CD4-positive, CD25-positive, alpha-beta regulatory T cell (primary cell): ENCODE measurements at places on chromosomes 1 and 21. TPM values are rescaled to one million over a fixed set of nuclear protein-coding genes. Genes with fewer than 3 reads are reported as not detected.

DNA sequence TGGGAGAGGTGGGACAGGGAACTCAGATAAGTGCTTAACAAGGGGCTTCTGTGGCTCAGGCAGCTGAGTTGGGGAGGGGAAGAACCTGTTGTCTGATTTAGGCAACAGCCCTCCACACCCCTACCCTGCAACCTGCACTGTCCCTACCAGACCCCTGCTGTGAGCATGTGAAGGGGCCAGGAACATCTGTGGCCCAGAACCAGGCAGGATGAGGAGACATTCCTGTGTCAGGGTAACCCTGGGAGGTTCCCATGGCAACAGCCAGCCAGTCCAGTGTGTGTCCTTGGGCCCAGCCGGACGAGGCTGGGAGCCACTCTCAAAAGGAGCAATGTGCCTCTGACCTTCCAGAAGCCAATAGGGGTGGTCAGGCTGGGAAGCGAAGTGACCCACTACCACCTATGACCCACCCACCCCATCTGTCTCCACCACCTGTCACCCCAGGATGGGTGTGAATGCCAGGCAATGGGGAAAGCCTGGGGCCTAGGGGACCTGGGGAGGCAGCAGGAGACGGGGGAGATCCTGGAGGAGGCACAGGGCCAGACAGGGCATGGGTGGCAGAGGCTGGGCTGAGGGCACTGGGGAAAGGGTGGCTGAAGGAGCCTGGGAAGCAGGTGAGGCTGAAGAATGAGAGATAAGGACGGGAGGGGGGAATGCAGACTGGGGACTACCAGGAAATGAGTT, 5.0 kb upstream of the PMVK start:
- no peak for DNase-seq

- no peak for DNase-seq
Observed at GRCh38 chr1:225851805-225852204, 30.4 kb downstream of the TMEM63A start.

DNA sequence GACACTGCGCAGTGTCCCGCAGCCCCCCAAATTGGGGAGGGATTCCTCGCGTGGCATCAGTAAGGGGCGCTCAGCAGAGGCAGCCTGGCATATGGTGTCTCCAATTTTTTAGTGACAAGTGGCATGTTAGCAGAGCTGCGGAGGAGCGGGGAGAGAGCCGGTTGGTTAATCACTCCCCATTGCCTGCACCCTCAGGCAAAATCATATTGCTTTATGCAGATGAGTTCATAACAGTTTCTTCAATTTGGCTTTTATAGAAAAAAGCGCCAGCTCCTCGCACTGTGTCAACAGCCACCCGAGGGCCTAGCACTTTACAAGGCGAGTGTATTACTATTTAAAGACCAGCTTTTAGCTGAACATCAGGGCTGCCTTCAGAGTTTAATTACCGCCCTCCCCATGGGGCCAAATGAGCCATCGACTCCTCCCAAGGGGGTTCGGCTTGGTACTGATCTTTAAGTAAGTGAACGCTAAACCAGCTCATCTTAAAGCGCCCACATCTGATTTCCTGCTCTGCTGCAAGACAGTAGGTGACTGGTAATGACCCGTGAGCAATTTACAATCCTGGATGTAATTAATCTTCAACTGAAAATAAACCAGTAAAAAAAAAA, 298.9 kb downstream of the DSCAM start:
- DNase-seq = no peak

GRCh38 chr1:200738327-200738948, at the start of gene CAMSAP2:
Gene CAMSAP2, plus strand, starts transcription at chr1:200738893. Its CDS starts 935 bp downstream, at chr1:200739828.
- DNase-seq = no peak

- no peak for DNase-seq
Observed at GRCh38 chr1:26049531-26050247, 3.8 kb upstream of the SLC30A2 start.

DNA sequence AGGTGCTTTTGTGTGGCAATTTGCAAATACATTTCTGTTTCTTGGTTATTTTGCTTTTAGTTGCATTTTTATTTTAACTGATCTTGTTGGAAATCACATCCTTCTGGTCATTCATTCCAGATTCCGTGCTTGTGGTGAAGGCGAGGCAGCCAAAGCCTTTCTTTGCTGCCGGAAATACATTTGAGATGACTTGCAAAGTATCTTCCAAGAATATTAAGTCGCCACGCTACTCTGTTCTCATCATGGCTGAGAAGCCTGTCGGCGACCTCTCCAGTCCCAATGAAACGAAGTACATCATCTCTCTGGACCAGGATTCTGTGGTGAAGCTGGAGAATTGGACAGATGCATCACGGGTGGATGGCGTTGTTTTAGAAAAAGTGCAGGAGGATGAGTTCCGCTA, 34.8 kb upstream of the CD101 start:
- DNase-seq = no peak

DNA sequence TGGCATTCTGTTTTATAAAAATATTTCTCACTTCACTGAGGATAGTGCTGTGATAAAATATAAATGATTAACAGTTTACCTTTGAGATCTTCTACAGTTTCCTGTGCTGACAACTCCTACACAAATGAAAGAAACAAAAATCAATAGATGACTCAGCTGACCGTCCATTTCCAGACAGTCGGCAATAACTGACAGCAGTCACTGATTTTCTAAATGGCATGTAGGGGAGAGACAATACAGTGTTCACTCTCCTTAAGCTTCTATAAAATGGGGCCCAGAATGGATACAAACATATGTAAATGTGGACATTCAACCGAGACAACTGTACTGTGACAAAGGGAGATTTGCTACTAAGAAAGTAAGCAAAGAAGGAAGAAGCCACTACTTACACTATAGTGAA, 34.3 kb downstream of the PCNX2 start:
- no peak for DNase-seq

DNA sequence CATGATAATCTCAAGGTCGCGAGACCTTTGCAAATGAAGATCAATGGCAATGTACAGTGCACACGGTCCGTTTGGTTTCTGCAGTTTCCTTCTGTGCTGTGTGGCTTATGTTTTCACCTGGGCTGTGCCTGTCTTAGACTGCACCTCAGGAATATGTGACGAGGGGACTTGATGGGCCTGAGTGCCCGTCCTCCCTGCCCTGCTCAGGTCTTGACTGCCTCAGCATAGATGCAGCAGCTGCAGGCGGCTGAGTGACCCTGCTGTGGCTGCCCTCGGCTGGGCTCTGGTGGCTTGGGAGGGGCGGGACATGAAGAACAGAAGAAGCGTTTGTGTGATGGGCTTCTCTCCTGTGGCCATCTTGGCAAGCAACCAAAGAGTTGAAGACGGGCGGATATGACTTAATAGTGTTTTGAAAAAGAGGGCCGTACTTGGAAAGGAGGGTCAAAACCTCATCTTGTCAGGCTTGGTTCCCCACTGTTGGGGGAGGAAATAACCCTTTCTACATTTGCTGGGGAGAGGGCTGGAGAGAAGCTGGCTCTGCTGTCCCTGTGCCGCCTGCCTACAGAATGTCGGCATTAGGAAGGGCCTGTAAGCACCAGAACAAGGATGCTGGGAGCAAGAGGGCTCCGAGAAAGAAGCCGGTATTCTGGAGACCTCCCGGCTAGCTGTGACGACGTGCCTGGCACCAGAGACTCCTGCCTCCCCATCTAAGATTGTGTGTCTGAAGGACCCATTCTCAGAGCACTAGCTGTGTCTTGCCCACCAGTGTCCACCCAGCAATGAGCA, 7.1 kb downstream of the MYBPHL start:
- DNase-seq = no peak

DNA sequence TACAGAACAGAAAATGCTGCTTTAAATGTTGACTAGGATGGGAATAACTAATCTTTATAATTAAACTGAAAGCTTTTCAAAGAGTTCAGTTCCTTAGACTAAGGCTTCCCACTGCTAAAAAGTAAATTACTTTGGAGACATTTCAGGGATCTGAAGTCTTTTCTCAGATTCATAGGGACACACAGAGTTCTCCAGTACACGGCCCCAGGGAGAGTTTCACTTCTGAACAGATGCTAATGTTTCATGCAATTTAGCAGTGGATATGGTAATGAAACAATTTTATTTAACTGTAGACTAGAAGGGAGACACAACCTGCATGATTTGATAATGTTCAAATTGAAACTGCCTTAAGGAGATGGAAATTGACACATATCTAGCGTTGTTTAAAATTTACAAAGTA, 1282.6 kb downstream of the NCAM2 start:
- DNase-seq = no peak

DNA sequence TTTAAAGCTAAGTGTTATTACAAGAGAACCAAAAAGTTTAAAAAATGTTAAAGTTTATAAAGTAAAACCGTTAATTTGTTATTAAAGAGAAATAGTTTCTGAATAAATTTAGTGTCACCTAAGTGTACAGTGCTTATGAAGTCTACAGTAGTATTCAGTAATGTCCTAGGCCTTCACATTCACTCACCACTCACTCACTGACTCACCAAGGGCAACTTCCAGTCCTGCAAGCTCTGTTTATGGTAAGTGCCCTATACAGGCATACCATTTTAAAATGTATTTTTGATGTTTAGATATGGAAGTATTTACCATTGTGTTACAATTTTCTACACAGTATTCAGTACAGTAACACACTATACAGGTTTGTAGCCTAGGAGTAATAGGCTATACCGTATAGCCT, 60.1 kb upstream of the GCLM start:
- no peak for DNase-seq

- DNase-seq = no peak
Observed at GRCh38 chr1:234135501-234135900, 231.0 kb downstream of the SLC35F3 start.

DNA sequence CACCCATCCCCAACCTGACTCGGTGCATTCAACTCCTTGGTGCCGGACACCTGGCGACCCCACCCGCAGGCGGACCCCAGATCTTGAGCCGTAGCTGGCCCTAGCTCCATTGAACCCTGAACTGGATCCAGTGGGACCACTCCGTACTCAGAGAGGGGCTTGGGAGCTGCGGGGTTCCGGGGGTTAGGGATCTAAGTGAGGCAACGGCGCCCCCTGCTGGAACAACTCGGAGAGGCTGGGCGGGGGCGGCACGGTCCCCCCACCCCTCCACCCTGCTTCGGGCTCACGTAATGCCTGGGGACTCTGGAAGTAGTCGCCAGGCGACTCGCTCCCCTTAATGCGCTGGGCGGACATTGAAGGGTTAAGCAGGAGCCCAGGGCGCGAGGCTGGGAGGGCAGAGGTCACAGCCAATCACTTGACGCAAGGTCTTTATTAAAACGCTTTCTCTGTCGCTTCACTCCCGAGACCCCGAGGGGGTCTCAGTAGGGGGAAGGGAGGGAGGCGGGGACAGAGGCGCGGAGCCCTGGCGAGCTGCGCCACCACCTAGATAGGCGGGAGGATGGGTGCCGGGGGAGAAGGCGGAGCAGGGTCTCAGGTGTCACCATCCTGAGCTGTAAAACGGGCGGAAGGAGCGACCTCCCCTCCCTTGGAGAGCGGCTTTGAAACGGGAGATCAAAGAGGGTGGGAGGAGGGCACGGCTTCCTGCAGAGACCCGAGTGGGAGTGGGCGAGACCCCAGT, 704 bp upstream of the CRABP2 start:
- peak; percentile 53 for DNase-seq

DNA sequence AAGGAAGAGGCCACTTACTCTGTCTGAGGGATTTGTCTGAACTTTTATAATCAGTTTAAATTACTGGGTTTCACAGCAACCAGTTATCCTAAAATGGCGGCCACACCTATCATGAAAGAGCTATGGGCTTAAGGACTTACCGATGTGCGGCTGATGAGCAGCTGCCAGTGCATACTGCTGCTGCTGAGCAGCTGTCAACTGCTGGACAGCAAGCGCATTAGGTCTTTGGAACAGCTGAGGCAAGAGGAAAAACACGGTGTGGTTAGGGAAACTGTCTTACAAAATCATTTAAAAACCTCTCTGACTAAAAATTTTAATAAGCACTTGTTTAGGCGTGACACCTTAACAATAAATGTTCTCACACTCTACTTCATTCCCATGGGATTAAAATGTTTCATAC, 72.6 kb upstream of the SDC3 start:
- DNase-seq = no peak

DNA sequence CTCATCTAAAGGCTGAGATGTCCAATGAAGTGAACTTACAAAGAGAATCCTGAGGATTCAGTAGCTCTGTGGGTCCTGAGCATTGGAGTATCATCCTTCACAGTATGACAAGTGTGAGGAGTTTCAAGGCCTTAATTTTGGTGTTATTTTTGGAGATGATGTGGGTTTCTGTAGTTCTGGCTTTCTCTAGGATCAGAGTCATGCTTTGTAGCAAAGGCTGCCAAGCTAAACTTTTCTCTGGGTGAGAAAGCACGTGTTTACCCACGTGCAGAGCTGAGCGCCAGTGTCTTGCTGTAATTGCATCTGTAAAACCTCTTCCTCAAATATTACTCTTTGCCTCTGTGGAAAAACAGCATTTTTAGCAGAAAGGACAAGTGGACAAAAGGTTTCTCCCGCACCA, 387.8 kb upstream of the LYPLAL1 start:
- DNase-seq = no peak

HTR6 gene
- total RNA-seq = not detected

RAB25 gene
- total RNA-seq = 1.5 TPM

SPATA46 gene
- total RNA-seq = not detected

FGR gene
- 0.15 TPM for total RNA-seq

SLC16A4 gene
- not detected for total RNA-seq
